ENCODE measurements at places on chromosomes 7 and 10.

GRCh38 chr7:108406222-108406890 is 49.9 kb downstream of the NRCAM start:
- DNase-seq: no peak

DNA sequence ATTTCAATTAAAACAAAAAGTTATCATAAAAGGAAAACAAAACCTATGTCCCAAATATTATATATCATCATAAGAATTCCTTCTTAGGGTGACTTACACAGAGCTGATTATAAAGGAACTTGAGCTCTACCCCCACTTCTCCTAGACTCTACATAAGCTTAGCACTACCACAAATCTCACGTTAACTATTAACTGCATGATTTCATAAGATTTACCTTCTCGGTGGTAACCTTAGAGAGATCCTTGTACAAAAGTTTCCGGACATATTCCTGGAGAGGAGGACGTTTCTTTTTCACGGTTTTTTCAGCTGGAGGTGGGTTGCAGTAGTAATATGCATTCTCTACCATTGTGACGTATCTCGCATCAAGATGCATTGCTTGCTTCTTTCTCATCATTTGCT is 83.7 kb downstream of the UPF2 start:
- no peak for DNase-seq

GRCh38 chr7:37047260-37047659 is 323.0 kb upstream of the AOAH start:
- DNase-seq: no peak

DNA sequence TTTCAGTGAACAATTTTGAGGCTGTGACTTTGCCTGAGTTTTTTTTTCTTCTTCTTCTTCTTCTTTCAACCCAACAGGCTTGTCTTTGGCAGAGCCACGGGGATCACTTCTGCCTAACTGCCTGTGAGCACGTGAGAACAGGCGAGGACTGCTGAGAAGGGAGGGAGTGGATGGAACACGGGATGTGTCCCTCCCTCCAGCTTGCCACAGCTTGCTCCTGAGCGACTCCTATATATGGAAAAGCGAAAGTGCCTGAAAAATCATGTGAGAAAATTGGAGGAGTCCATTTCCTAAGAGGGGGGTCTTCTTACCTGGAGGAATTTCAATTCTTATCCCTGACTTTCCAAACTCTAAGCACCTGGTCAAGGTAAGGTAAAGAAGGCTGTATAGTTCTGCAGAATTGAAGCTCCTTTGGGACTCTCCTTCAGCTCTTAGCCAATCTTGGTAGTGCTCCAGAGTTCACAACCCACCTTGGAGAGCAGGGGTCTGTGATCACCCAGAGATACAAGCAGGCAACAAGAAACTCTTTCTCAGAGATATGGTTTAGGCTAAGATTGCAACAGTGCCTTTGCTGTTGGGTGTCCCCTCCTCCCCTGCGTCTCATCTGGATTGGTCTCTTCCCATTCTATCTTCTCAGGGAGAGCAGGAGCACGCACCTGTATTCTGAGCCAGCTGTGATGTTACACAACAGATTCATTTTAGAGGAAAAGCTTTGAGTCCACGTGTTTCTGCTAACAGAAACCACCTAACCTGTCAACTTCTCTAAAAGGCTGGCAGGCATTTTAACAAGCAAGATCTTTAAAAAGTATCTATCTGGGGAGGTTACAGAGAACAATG is at the start of gene MAT1A:
MAT1A (minus strand) TSS at position 208 of the 837 bp plus-strand sequence. CDS start 235 bp downstream, outside the sequence.
- no peak for DNase-seq

DNA sequence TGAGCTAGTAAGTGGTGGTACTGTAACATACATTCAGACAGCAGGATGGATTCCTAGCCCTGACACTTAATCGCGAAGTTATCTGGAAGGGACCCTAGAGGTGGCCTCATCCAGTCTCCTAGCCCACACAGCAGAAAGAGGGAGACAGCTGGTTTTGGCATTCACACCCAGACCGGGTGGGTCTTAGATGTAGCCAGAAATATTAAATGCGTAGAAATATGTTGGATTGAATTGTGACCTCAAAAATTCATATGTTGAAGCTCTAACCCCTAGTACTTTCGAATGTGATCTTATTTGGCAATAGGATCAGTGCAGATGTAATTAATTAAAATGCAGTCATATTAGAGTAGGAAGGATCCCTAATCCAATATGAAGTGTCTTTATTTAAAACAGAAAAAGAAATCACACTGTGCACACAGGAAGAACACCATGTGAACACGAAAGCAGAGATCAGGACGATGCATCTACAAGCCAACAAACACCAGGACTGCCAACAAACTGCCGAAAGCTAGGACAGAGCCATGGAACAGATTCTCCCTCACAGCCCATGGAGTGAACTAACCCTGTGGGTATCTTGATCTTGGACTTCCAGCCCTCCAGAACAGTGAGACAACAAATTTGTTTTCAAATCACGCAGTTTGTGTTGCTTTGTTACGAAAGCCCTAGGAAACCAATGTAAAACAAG is 2.9 kb upstream of the XPNPEP1 start:
- DNase-seq: no peak

- DNase-seq: no peak
These were observed 52.8 kb downstream of the EGFR start for GRCh38 chr7:55071411-55072175.

GRCh38 chr10:126375926-126376554 is 12.2 kb downstream of the ADAM12 start:
- no peak for DNase-seq

GRCh38 chr7:3120513-3120912 is 76.8 kb upstream of the CARD11 start:
- DNase-seq: no peak

GRCh38 chr10:63409465-63410027 is 56.2 kb downstream of the JMJD1C start:
- no peak for DNase-seq

DNA sequence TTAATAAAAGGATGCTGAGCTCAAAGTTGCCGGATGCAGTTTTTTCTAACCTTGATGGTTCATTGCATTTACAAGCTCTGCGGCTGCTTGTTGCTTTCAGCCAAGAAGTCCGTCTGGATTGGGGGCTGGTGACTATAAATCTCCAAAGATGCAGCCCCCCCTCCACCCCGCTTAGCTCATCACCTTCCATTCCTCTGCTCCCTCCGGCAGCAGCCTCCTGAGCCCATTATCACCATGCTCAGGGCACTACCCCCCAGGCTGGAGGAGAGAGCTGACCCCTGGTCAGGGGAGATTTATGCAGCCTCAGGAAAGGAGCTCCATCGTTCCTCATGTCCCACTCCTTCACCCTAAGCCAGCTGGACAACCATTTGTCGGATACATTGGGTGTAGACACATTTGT is 55.3 kb upstream of the ZRANB1 start:
- DNase-seq: no peak

DNA sequence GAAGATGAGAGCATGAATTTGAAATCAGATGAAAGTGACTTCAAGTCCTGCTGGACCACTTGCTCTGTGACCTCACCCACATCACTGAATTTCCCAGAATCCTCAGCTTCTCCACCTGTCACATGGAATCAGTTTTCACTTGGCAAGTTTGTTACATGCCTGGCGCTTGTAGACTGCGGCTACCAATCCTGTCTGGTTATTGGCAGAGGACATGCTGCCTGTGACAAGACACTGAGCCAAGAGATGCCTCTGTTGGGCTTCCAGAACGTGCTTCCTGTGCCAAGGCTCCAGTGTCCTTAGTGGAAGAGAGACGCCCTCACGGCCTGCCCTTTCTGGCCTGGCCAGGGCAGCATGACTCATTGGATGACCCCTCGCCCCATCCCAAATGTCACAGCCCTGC is 4.4 kb upstream of the MYL10 start:
- DNase-seq: no peak

DNA sequence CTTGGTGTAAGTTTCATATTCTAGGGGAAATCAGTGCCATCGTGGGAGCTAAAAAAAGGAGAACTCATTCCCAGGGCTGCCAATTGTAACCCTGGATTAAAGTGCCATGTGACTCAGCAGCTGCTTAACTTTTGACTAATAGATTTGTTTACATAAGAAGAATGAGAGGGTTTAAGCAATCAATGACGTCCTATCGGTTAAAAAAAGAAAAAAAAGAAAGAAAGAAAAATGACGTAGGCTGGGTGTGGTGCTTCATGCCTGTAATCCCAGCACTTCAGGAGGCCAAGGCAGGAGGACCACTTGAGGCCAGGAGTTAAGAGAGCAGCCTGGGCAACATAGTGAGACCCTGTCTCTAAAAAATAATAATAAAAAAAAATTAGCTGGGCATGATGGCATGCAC is 116.2 kb upstream of the AFAP1L2 start:
- DNase-seq: no peak

- no peak for DNase-seq
These were observed 52.1 kb downstream of the ADRB1 start for GRCh38 chr10:114095559-114096337.

DNA sequence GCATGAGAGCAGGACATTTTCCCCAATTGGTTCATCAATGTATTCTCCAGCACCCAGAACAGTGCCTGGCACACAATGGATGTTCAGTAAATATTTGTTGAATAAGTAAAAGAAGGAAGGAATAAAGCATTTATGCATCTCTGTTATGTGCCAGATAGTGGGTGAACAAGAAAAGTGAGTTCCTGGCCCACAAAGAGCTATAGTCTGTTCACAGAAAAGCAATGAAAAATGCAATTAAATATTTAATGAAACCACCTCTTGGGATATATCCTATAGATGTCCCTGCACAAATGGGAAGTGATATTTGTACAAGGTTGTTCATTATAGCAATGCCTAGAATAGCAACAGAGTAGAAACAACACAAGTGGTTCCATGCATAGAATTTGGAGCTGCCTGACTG is 2.1 kb downstream of the ABCA13 start:
- DNase-seq: no peak

- no peak for DNase-seq
These were observed 262.1 kb downstream of the ATRNL1 start for GRCh38 chr10:115355162-115355760.

DNA sequence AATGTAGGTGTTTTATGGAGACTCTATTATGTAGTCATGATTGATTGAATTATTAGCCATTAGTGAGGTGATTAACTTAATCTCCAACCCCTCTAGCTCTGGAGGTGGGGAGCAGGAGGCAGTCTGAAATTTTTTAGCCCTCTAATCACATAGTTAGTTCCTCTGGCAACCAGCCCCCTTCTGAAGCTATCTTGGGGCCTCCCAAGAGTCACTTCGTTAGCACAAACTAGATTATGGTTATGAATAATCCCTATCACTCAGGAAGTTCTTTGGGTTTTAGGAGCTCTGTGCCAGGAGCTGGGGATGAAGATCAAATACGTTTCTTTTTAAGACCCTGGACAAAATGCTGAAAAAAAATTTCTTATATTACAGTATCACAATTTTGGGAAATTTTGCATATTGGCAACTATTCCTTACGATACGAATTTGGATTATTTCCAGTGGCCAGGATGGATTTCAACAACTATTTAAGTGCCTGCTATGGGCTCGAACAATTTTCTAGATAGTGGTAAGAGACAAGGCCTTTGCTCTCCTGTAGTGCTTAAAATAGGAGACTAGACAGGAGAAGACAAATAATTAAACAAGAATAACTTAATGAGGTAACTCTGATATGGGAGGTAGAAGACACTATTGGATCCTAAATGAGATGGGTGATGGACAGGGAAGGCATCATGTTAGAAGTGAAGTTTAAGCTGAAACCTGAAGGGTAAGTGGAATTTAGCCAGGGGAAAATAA is 52.9 kb downstream of the BTAF1 start:
- no peak for DNase-seq

- no peak for DNase-seq
These were observed 54.8 kb upstream of the CALD1 start for GRCh38 chr7:134724606-134725005.

GRCh38 chr7:2876031-2876731 is 32.1 kb upstream of the GNA12 start:
- no peak for DNase-seq

- DNase-seq: no peak
These were observed 395.4 kb downstream of the SFMBT2 start for GRCh38 chr10:7015457-7015856.

DNA sequence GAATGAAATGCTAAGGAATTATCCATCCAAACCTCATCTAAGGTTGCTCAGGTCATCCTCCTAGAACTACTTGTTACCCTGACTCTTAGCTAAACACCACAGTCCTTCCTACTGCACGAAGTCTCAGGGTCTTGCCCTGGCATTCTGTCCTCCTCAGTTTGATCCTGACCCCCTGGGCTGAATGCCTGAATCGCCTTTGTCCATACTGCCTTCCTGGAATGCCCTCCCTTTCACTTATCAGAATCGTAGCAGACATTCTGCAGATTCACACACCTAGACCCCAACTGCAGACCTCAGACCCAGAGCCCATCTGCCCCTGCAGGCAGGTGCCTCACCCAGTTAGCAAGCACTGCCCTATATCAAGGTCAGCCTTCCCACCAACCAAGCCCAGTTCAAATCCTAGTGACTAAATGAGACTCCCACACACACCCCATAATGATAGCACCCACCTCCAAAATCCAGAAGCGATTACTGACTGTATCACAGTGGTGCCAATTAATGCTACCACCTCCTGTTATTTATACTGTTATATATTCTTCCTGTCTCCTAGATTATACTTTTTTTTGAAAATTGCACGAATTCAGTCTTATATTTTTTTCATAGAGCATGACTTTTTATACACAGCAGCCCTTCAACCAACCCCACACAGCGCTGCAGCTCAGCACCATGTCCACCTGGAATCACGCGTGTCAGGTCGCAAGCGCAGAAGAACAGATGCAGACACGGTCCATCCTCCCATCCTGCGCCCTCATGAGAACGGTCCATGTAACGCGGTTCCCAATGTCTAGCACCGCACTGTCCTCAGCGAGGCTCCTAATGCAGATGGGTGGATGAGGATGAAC is 3.7 kb downstream of the PARD3 start:
- no peak for DNase-seq

DNA sequence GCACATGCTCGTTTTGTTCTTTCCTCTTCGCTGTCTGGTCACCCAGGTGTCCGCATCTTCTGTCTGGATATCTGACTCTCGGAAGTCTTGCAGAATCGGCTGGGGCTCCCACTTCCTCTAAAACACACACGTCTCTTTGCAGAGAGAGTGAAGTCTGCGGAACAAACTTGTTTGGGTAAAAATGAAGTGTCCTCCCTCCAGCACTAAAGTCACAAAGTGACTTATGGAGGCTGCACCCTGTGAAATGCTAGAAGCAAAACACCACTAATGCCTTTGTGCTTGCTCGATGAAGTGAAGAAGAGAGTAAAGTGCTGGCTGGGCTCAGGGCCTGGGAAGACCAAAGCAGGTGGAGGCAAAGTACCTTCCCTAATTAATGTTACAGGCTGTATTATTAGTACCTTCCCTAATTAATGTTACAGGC is 71.4 kb downstream of the FGFR2 start:
- no peak for DNase-seq

DNA sequence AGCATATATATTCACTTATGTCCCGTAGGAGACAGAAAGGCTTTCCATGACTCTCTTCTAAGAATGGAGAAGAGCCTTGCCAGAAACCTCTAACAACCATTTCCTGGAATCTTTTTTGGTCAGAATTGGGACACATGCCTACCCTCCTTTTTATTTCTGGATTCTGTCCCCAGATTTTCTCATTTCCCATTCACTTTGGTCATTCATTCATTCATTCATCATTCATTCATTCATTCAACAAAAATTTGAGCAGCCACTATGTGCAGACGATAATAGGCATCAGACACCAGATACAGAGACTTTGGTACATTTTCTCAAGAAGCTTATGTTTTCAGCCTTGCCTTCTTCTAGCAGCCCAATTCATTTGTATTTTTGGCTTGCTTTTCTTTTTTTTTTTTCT is 6.0 kb downstream of the ENTPD7 start:
- no peak for DNase-seq
